ENCODE measurements at places on chromosomes 2 and 18. TPM values are rescaled to one million over a fixed set of nuclear protein-coding genes. Genes with fewer than 3 reads are reported as not detected.

The WBP1 gene
- total RNA-seq = 85.1 TPM

The HAAO gene
- total RNA-seq = not detected

The MROH2A gene
- total RNA-seq = 0.23 TPM

The RAB6C gene
- not detected for total RNA-seq

The FAM237A gene
- total RNA-seq = not detected

The PRSS56 gene
- 0.10 TPM for total RNA-seq

The FOXI3 gene
- total RNA-seq = 0.06 TPM

The LIPG gene
- 0.24 TPM for total RNA-seq

The CNRIP1 gene
- 1.6 TPM for total RNA-seq

The BMP10 gene
- total RNA-seq = not detected

The MAPRE2 gene
- 10.7 TPM for total RNA-seq

The NAPG gene
- 11.3 TPM for total RNA-seq

The PTPN18 gene
- total RNA-seq = 30.7 TPM

The ZAP70 gene
- total RNA-seq = 0.18 TPM

The KCNG2 gene
- total RNA-seq = not detected

The CD8B gene
- total RNA-seq = not detected

The ZNF892 gene
- total RNA-seq = 0.92 TPM

The CDH2 gene
- total RNA-seq = 42.7 TPM

The SATB2 gene
- total RNA-seq = 2.7 TPM

The PKP4 gene
- total RNA-seq = 24.3 TPM

The RAB1A gene
- total RNA-seq = 204 TPM

The FBLN7 gene
- 0.53 TPM for total RNA-seq

The COLEC11 gene
- total RNA-seq = 0.53 TPM

The SLC25A52 gene
- total RNA-seq = not detected

The PPP1R1C gene
- 1.8 TPM for total RNA-seq

The ALPP gene
- total RNA-seq = 18.1 TPM

The IL36G gene
- total RNA-seq = not detected

The CDK15 gene
- not detected for total RNA-seq

The MC4R gene
- not detected for total RNA-seq

The GAL3ST2 gene
- total RNA-seq = 0.22 TPM

The NT5DC4 gene
- 0.94 TPM for total RNA-seq

The STON1 gene
- 0.39 TPM for total RNA-seq

The PROKR1 gene
- not detected for total RNA-seq

The SKA1 gene
- 11.3 TPM for total RNA-seq

The GPR45 gene
- not detected for total RNA-seq

The RND3 gene
- total RNA-seq = 45.9 TPM

The TDRD15 gene
- total RNA-seq = not detected

The STEAP3 gene
- total RNA-seq = 45.5 TPM

The MATN3 gene
- 17.0 TPM for total RNA-seq

The UGT1A7 gene
- 5.0 TPM for total RNA-seq

The SERPINB11 gene
- 0.03 TPM for total RNA-seq

The SP110 gene
- total RNA-seq = 7.1 TPM

The GNLY gene
- not detected for total RNA-seq

The CHMP3 gene
- total RNA-seq = 126 TPM

The ADAM23 gene
- total RNA-seq = 10.0 TPM

The CPS1 gene
- total RNA-seq = 16.3 TPM

The NEB gene
- total RNA-seq = 0.20 TPM

The SLC9A4 gene
- total RNA-seq = not detected

The MYOM1 gene
- 0.31 TPM for total RNA-seq

The STPG4 gene
- not detected for total RNA-seq

The RRM2 gene
- 239 TPM for total RNA-seq

The CFAP53 gene
- total RNA-seq = 0.22 TPM

The NCKAP5 gene
- total RNA-seq = 0.76 TPM

The MEP1B gene
- total RNA-seq = 0.04 TPM

The C2orf66 gene
- total RNA-seq = 0.08 TPM

The CHST10 gene
- total RNA-seq = 15.1 TPM

The TYW5 gene
- total RNA-seq = 6.1 TPM

Measured in A549 treated with AZD2906 at 1 μM for 4 hours (cell line).